Testis (tissue), 5 donors: ENCODE measurements at places on chromosomes 7 and 10. TPM values are rescaled to one million over a fixed set of nuclear protein-coding genes. Genes with fewer than 3 reads are reported as not detected.

DNA sequence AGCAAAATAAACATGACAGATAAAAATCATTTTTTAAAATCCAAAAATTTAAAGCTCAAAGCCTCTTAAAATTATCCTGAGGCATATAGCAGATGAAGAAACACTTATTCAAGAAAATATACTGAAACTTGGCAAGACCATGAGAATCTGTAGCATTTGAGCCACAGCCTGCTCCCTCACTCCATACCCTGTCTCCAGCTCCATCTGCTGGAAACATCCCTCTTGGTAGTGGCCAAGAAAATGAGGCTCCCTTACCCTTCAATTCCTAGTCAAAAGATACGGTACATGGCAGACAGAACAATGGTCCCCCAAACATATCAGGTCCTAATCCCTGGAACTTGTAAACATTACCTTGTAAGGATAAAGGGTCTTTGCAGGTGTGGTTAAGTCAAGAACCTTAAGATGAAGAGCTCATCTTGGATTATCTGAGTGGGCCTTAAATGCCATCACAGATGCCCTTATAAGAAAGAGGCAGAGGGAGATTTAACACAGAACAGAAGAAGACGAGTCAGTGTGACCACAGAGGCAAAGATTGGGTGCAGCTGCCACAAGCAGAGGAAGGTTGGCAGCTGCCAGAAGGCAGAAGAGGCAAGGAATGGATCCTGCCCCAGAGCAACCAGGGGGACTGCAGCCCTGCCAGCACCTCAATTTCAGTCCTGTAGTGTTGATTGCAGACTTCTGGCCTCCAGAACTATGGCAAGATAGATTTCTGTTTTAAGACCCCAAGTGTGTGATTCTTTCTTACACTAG is 149.4 kb downstream of the ZNF248 start:
- H3K36me3 ChIP-seq = no peaks in the 10 kb centered on the region
- no peaks in the 10 kb centered on the region for H3K27me3 ChIP-seq
- H3K27ac ChIP-seq = no peak overlapping the region
- no peak for DNase-seq

- no peak overlapping the region for H3K4me3 ChIP-seq
- H3K4me1 ChIP-seq = no peaks in the 10 kb centered on the region
- no peaks in the 10 kb centered on the region for H3K36me3 ChIP-seq
- no peaks in the 10 kb centered on the region for H3K27me3 ChIP-seq
- H3K27ac ChIP-seq = no peak overlapping the region
Observed at GRCh38 chr7:125484755-125485154, 555.1 kb upstream of the POT1 start.

GRCh38 chr10:124447751-124448466 is 1.9 kb downstream of the NKX1-2 start:
- no peak overlapping the region for H3K27ac ChIP-seq
- H3K36me3 ChIP-seq = no peaks in the 10 kb centered on the region
- H3K4me3 ChIP-seq = no peak overlapping the region

- no peak overlapping the region for H3K27ac ChIP-seq
- no peak overlapping the region for H3K4me3 ChIP-seq
- DNase-seq = no peak
- no peaks in the 10 kb centered on the region for H3K36me3 ChIP-seq
- H3K4me1 ChIP-seq = peaks cover 8% of the 10 kb centered on the region
Observed at GRCh38 chr7:151399906-151400305, 9.9 kb downstream of the WDR86 start.

DNA sequence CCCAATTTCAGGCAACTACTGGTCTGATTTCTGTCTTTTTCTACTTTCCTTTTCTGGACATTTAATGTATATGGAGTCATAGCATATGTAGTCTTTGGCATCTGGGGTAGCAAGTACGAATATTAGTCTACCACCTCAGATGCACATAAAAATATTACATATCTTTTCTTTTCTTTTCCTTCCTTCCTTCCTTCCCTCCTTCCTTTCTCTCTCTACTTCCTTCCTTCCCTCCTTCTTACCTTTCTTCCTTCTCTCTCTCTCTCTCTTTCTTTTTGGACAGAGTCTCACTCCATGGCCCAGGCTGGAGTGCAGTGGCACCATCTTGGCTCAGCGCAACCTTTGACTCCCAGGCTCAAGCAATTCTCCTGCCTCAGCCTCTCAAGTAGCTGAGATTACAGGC is 4.0 kb upstream of the OPTN start:
- H3K4me1 ChIP-seq = peaks cover 7% of the 10 kb centered on the region
- H3K27me3 ChIP-seq = no peaks in the 10 kb centered on the region
- no peaks in the 10 kb centered on the region for H3K36me3 ChIP-seq
- H3K4me3 ChIP-seq = no peak overlapping the region
- H3K27ac ChIP-seq = no peak overlapping the region

- no peaks in the 10 kb centered on the region for H3K36me3 ChIP-seq
- peak overlapping the region; percentile 83 for H3K27ac ChIP-seq
- DNase-seq = no peak
- H3K4me1 ChIP-seq = peaks cover 7% of the 10 kb centered on the region
- peak overlapping the region; percentile 75 for H3K4me3 ChIP-seq
Observed at GRCh38 chr10:97291357-97292096, 910 bp downstream of the ARHGAP19 start.

The PNLIP gene
- total RNA-seq = 0.74 TPM

DNA sequence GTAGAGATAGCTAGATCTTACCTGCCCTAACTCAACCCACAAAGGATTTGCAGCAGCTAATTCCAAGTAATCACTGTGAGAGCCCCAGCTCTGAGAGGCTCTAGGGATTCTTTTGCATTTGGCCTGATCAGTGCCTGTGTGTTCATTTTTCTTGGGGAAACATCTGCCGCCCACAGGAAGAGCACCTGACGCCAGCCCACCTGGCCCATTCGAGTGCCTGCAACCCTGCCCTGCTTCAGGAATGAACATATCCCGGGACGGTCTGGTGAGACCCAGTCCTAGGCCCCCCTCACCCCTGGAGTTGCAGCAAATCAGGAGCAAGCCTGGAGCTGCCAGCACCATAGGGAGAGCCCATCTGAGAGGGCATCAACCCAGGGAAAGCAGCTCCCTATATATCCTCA is 38.8 kb downstream of the GSDME start:
- H3K27ac ChIP-seq = no peak overlapping the region
- H3K27me3 ChIP-seq = no peaks in the 10 kb centered on the region
- DNase-seq = no peak
- H3K36me3 ChIP-seq = no peaks in the 10 kb centered on the region
- no peaks in the 10 kb centered on the region for H3K4me1 ChIP-seq

GRCh38 chr10:90604636-90605035 is 253.2 kb downstream of the HTR7 start:
- no peak for DNase-seq
- H3K36me3 ChIP-seq = no peaks in the 10 kb centered on the region
- no peaks in the 10 kb centered on the region for H3K27me3 ChIP-seq
- no peak overlapping the region for H3K4me3 ChIP-seq
- H3K4me1 ChIP-seq = no peaks in the 10 kb centered on the region

The SSC4D gene
- total RNA-seq = 2.3 TPM

DNA sequence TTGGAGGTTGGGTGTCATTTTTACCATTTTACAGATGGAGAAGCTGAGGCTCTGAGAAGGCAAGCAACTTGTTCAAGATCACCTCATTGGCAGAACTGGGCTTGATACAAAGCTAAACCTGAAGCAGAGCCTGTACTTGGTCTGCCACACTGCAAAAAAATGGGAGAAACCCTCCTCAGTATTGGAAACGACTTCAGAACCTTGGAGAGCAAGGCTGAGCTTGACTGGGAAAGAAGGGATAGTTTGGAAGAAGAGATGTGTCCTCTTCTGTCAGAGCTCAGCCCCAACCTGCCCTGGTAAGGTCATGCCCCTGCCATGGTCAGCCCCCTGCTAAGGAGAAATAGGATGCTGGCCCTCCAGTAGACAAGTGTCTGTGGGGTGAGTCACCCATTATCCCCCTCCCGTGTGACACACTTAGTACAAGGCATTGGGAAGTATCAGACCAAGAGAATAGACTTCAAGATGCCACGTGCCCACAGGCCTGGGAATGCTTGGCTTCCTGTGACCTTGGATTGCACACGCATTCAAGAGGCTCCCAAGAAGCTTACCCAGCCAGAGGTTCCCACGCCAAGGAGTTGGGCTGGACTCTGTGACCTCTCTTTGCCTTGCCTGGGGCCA is 56.2 kb upstream of the SMNDC1 start:
- H3K4me3 ChIP-seq = no peak overlapping the region
- H3K36me3 ChIP-seq = no peaks in the 10 kb centered on the region
- no peaks in the 10 kb centered on the region for H3K4me1 ChIP-seq
- H3K27me3 ChIP-seq = no peaks in the 10 kb centered on the region
- no peak overlapping the region for H3K27ac ChIP-seq
- DNase-seq = no peak
